ENCODE measurements at places on chromosomes 3 and 15.

DNA sequence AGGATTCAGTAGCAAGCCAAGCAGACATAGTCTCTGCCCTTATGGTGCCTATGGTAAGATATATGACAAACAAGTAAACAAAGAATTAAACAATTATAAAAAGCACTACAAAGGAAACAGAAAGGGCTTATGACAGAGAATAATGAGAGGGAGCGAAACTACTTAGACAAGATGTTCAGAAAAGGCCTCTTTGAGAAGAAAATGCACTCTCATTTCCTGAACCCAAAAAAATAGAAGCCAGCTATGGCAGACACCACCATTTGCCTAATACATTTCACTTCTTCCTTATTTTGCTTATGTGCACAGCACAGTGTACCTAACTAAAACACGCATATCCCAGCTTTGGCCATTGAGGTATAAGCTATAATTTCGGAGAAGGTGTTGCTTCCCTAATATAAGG lies 465.5 kb upstream of the PPP2R3A start:
- no peak for DNase-seq

DNA sequence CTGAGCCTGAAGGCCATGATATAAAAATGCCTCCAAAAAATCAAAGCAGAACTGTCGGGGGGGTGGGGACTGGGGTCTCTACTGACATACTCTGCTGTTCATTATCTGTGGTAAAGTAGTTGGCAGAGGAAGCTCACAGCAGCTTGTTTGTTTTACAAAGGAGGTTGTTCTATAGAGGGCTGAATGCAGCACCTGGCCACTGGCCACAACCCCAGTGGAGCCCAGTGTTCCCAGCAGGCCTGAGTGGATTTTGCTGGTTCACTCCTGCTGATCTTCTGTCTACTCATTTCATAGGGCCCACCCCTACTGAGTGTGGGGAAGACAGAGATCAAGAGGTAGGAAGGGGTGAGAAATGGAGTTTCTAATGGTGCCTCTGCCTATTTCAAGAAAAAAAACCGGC lies 125.5 kb downstream of the DIPK2A start:
- no peak for DNase-seq

DNA sequence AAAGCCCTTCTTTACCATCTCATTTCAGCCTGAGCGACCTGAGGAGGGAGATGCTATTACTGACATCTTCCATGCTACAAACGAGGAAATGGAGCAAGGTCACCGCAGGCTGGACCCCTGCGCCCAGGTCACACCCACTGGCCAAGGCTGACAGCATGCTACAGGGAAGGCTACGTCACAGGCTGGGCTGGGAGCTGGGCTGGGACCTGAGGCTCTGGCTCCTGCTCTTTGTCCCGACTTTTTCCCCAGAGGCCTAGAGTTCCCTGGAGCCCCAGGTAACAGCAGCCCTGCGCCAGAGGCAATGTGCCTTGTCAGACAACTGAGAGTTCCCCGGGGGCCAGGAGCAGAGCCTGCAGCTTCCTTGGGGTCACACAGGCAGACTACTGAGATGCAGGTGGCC lies 87.2 kb downstream of the IQSEC1 start:
- no peak for DNase-seq

DNA sequence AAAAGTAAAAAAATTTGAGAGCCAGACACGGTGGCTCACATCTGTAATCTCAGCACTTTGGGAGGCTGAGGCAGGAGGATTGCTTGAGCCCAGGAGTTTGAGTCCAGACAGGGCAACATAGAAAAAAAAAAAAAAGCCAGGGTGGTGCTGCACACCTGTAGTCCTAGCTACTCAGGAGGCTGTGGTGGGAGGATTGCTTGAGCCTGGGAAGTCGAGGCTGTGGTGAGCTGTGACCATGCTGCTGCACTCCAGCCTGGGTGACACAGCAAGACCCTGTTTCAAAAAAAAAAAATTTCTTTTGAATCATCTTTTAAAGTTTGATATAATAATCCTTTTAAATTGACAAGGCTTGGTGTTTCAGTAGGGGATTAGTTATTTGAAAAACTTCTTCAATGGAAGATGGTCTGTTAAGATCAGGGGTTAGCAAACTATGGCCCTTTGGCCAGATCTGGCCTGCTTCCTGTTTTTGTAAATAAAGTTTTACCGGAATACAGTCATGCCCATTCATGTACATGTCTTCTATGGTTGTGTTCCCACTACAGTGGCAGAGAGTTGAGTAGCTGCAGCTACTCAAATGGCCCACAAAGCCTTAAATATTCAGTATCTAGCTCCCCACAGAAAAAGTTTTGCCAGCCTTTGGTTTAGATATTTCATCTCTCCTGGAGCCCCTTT lies 28.9 kb downstream of the CDAN1 start:
- DNase-seq, result no peak

GRCh38 chr3:188113756-188114155 lies 40.2 kb upstream of the LPP start:
- DNase-seq, result no peak

GRCh38 chr15:69723404-69724096 lies 270.9 kb downstream of the RPLP1 start:
- no peak for DNase-seq

DNA sequence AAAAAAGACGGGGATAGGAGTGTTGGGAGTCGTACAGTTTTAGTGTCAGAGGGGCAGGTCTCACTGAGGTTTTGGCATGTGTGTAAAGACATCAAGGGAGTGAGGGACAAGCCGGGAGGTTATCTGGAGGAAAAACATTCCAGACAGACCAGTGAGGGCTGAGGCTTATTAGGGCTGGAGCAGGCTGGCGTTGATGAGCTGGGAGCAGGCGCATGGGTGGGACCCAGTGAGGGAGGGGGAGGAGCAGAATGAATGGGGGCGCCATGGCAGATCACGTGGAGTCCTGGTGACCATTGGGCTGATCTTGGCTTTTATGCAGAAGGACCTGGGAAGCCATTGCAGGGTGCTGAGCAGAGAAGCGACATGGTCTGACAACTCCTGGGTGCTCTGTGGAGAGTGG lies 180.2 kb downstream of the SLCO3A1 start:
- DNase-seq, result no peak

Measured in KG1 (cell line).